ENCODE measurements at places on chromosomes 3 and 15.

- no peak for DNase-seq
Observed at GRCh38 chr3:32224016-32224516, 14.4 kb upstream of the CMTM8 start.

GRCh38 chr15:100090411-100090810, 251.4 kb downstream of the ADAMTS17 start:
- no peak for DNase-seq

DNA sequence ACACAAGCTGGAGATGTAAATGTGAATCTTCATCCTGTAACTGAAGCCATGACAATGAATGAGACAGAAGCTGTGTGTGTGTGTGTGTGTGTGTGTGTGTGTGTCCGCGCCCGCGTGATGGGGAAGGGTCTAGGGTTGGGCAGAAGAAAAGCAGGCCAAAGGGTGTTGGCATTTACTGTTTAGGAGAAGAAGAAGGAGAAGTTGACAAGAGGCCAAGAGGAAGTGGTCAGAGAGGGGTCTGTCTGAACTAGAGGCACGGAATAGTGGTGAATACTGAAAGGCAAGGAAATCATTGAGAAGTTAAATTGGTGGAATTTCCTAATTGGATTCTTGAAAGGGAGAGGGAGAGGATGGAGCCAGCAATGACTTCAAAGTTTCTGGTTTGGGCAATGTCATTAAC, 5.6 kb upstream of the NCEH1 start:
- no peak for DNase-seq

GRCh38 chr3:30141927-30142326, 464.5 kb upstream of the TGFBR2 start:
- no peak for DNase-seq

GRCh38 chr15:94026458-94027304, 204.7 kb upstream of the MCTP2 start:
- DNase-seq = no peak

- DNase-seq = no peak
Observed at GRCh38 chr3:46981932-46982471, 2.5 kb downstream of the NBEAL2 start.

GRCh38 chr3:139113231-139113992, 68.7 kb upstream of the PRR23C start:
- no peak for DNase-seq

- DNase-seq = no peak
Observed at GRCh38 chr3:115623044-115623868, at the start of gene GAP43. GAP43 (plus strand) TSS chr3:115623510; CDS start chr3:115623690, 180 bp downstream.

DNA sequence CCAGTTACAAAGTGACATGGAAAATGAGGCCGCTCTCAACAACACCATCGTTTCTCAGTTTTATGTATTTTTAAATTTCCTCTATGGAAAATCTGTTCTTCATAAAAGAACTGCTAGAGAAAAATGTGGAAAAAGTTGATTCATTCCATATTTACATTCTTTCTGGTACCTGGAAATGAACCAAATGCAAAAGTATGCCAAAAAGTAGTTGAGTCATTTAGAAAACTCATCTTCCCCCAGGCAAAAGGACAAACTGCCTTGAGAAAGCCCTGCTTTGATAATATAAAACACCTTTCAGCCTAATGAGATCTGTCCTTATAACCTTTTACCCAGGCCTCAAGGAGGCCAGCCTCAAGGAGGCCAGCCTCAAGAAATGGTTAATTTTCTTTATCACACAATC, 283.0 kb upstream of the VEPH1 start:
- DNase-seq = no peak

GRCh38 chr3:2303566-2303965, 204.9 kb downstream of the CNTN4 start:
- DNase-seq = peak; percentile 45

- DNase-seq = no peak
Observed at GRCh38 chr15:50945725-50946124, 37.2 kb downstream of the AP4E1 start.

DNA sequence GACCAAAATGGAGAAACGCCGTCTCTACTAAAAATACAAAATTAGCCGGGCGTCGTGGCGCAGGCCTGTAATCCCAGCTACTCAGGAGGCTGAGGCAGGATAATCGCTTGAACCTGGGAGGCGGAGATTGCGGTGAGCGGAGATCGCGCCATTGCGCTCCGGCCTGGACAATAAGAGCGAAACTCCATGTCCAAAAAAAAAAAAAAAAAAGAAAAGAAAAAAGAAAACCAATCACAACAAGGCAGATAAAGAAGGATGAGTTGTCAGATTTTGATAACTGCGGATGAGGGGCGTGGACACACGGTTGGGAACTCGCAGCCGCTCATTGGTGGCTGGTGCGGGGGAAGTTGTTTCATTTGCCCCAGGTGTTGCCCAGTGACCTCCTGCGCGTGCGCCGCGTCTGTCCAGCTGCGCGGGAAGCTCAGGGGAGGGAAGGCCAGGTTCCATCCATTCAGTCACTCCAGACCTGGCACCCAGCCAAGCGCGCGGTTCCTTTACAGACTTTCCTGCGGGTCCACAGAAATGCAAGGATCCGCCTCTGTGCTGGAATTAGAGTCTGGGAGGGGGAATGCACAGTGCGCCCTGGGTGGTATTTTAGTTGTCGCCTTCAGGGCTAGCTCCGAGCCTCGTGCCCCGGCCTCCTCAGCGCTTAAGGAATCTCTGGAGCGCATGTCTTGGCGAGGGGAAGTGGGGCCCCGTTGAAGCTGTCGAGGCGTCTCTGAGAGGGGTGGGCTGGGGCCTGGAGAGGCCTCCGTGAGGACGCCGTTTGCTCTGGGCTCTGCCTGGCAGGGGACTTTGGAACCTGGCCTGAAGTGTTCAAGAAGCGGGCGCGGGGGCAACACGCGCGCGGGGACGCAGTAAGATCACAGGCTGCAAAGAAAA, 708 bp upstream of the GCHFR start:
- DNase-seq = peak; percentile 73

GRCh38 chr3:58417075-58417474, 16.6 kb downstream of the PDHB start:
- DNase-seq = no peak

DNA sequence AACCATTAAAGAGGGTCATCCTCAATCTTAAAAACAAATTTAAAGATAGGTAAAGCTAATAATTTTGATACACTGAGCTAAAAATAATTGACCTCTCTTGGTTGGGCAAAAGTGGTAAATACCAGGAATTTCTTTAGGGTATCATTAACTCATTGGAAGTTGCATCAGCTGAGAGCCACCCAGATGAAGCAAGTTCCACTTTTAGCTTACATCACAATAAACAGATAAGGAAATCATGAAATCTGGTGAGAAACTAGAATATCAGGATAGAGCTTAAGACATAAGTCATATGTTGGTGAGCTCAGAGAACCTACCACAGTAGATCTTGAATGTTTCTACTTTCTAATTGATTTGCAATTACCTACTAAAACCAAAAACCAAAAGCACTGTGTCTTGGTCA, 97.4 kb upstream of the SLC2A2 start:
- DNase-seq = no peak

DNA sequence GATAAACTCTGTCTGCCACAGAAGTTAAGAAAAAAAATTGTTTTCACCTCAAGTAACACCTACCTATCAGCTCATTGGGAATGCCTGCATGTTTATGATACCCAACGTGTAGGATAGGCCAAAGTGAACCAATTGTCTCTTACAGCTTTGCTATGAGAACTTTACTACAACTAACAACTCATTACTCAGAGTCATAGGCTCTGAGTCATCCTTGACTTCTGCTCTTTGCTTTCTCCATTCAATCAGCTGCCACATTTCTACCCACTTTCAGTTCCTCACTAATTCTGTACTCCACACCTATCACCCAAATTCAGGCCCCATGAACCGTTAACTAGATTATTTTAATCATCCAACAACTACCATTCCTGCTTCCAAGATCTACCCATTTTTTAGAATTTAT, 843.9 kb downstream of the TUSC7 start:
- DNase-seq = peak; percentile 46

- peak; percentile 37 for DNase-seq
Observed at GRCh38 chr3:38743043-38743442, 73.0 kb downstream of the SCN10A start.

GRCh38 chr15:37136666-37137065, 36.3 kb upstream of the MEIS2 start:
- no peak for DNase-seq

DNA sequence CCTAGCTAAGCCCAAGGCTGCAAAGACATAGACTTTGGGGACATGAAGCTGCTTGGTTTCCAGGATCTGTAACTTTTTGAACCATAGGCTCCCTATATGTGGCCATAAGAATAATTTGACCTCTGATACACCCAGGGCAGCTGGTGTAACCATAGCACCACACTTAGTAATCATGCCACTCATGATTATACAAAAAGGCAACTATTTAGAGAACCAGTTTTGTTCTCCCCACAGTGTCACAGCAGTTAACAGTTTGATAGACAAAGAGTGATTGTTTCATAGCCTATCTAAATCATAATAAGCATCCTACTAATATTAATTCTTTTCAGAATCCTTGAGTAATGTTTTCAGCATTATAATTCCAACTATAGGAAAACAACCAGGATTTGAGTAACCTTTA, 334.9 kb downstream of the NEK10 start:
- no peak for DNase-seq

- DNase-seq = no peak
Observed at GRCh38 chr3:196360586-196360985, 22.4 kb upstream of the TM4SF19 start.

All from RPMI8226 (cell line).